ENCODE measurements at places on chromosomes 16 and 17. TPM values are rescaled to one million over a fixed set of nuclear protein-coding genes. Genes with fewer than 3 reads are reported as not detected.

DNA sequence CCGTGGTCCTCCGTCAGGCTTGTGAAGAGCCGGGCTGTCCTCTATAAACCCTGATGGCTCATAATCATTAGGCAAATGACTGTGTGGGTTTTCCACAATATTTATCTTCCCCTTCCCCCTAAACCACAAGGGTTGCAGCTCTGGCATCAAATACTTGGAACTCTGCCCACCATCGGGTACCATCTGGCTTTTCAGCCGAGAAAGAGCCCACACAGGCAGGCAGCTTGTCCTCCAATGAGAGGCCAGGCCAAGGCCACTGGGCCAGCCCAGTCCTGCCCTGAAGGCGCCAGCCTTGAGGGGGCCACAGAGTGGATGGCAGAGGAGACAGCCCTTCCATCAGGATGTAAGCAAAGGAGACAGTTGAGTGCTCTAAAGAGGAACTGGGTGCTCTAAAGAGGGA lies 31.8 kb upstream of the NAT9 start:
- DNase-seq: no peak

GRCh38 chr16:54648575-54648974 lies 282.1 kb upstream of the IRX5 start:
- peak; percentile 23 for DNase-seq

Gene C16orf95
- total RNA-seq: 3.3 TPM

DNA sequence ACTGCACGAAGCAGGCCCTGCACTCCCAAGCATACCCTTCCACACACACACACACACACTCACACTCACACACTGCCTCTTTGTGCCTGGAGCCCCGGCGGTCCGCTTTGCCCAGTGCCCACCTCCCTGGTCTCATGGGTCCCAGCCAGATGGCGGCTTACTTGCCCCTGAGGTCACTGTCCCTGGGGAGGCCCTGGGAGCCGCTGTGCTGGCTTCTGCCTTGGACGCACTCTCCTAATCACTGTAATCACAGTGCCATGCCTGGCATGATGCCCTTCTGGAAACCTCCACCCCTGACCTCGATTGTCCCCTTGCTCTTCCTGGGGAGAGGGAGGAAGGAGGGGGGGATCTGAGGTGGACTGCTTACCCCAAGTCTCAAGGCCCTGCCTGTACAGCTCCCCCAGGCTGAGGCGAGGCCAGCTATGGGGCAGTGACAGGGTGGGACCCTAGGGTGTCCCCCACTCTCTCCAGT lies 36.0 kb downstream of the ARHGAP23 start:
- no peak for DNase-seq

Gene ST3GAL2
- 29.0 TPM for total RNA-seq

Gene RAB40C
- total RNA-seq: 10.9 TPM

Gene RAB26
- total RNA-seq: 0.20 TPM

Gene MRPS23
- total RNA-seq: 24.0 TPM

DNA sequence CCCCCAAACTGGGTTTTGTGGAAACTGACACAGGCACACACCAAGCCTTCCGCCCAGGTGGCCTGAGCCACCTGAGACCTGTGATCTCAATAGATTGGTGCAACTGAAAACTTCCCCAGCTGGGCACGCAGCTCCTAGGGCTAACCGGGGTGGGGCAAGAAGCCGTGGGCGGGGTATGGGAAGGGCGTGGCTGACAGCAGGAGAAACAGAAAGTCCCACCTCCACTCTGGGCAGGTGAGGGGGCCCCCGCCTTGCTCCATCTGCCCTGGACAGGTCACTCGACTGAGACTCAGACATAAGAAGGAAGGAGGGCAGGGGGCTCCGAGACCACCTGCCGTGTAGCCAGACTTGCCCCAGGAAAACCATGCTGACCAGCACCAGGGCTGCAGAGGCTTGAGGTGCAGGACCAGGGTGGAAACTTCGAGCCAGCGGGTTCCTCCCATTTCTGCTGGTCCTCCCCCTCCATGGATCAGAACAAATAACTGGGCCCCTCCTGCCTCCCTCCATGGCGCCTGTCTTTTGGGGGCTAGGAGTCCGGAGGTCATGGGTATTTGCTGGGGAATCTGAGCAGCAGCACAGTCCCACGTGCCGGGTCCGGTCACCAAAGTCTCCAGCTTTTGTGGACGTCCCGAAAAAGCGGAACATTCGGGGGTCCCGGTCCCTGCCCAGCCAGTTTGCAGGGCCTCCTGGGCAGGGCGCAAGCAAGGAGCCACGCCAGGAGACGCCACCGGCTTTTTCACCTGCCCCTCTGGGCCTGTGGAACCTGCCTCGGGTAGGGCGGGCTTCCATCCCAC lies 1.3 kb downstream of the TIMP2 start:
- DNase-seq: peak; percentile 33

GRCh38 chr16:77289331-77289809 lies 90.2 kb downstream of the SYCE1L start:
- DNase-seq: no peak

- DNase-seq: no peak
Measured at GRCh38 chr17:35870906-35871819, 2.5 kb upstream of the HEATR9 start.

Gene ERCC4
- total RNA-seq: 5.2 TPM

GRCh38 chr17:32802306-32802705 lies 74.6 kb downstream of the MYO1D start:
- no peak for DNase-seq

GRCh38 chr16:53085369-53085843 lies 30.6 kb downstream of the CHD9 start:
- no peak for DNase-seq

- no peak for DNase-seq
Measured at GRCh38 chr17:5541610-5542202, 42.6 kb downstream of the NLRP1 start.
